ENCODE measurements at places on chromosomes 3 and 15.
A peak's percentile ranks its signal among the peaks of the same experiment; 100 is the strongest.

GRCh38 chr3:98827221-98827920, 64.2 kb downstream of the ST3GAL6 start:
- no peak overlapping the region for H3K4me3 ChIP-seq
- H3K27me3 ChIP-seq, result peaks cover 4% of the 10 kb centered on the region
- no peak for DNase-seq
- no peak overlapping the region for H3K27ac ChIP-seq
- peaks cover 28% of the 10 kb centered on the region for H3K36me3 ChIP-seq

- no peaks in the 10 kb centered on the region for H3K27me3 ChIP-seq
- H3K4me1 ChIP-seq, result peaks cover 60% of the 10 kb centered on the region
- H3K36me3 ChIP-seq, result no peaks in the 10 kb centered on the region
- H3K4me3 ChIP-seq, result no peak overlapping the region
- peak overlapping the region; percentile 87 for H3K27ac ChIP-seq
These were observed 51.4 kb downstream of the FLNB start for GRCh38 chr3:58059349-58060321.

DNA sequence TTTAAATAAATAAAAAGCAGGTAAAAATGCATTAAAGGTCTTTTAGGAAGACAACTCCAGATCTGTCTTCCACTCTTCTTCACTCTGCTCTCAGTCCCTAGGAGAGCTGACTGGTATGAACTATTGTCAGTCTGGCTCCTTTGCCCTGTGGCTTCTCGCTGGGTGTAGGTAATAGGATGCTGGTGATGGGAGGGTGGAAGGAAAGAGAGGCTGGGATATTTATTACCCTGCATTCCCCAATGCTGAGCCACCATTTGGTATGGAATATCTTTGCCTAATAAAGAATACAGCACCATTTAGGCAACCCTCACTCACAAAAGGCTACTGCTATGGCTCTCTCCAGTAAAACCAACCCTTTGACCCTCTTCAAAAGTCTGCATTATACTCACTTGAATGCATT, 326.9 kb downstream of the CNTN3 start:
- no peak overlapping the region for H3K27ac ChIP-seq
- H3K4me1 ChIP-seq, result peaks cover 8% of the 10 kb centered on the region
- H3K36me3 ChIP-seq, result no peaks in the 10 kb centered on the region

- H3K4me3 ChIP-seq, result no peak overlapping the region
- no peak for DNase-seq
- H3K4me1 ChIP-seq, result peaks cover 4% of the 10 kb centered on the region
- peaks cover 3% of the 10 kb centered on the region for H3K27me3 ChIP-seq
- no peak overlapping the region for H3K27ac ChIP-seq
- H3K36me3 ChIP-seq, result no peaks in the 10 kb centered on the region
These were observed 84.1 kb upstream of the MYRIP start for GRCh38 chr3:39725321-39725720.

DNA sequence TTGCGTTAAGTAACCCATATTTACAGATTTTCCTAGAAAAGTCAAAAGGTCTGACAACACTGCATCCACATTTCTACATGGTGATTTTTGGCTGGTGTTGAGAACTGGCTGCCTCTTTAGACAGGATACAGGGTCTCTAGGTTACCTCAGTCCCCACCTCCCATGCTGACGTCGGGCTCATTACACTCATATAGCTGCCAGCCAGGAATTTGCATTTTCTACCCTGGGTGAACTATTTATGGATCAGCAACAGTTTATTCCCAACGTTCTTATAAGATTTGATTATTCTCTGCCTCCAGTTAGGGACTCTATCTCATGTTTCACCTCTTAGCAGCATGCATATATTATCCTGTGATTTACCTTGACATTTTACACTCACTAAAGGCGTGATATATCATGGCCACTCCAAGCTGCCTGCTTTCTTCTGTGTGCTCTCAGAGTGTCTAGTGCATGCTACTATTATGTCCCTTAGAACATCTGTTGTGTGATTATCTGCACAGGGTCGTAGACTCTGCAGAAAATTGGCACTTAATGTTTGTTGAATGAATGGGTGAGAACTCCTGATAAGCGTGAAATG, 49.0 kb downstream of the CLDN11 start:
- no peaks in the 10 kb centered on the region for H3K27me3 ChIP-seq
- H3K4me1 ChIP-seq, result peaks cover 32% of the 10 kb centered on the region
- H3K4me3 ChIP-seq, result no peak overlapping the region
- no peak for DNase-seq
- H3K27ac ChIP-seq, result no peak overlapping the region

DNA sequence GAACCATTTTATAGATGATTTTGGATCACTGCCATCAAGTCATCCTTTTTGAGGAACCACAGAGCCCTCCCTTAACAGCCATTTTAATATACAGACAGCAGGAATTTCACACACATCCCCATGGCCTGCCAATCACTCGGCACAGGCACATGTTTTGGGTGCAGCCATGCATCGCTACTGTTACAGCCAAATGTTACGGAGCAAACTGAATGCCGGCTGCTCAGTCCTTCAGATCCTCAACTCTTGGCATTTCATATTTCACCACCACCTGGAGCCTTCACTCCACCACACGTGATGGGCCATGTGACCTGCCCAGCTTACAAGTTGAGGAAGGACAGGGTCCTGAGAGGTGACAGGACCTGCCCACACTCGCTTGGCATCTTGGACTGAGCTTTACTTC, 90.8 kb downstream of the OXNAD1 start:
- DNase-seq, result no peak
- peaks cover 29% of the 10 kb centered on the region for H3K4me1 ChIP-seq
- H3K27ac ChIP-seq, result no peak overlapping the region
- H3K4me3 ChIP-seq, result no peak overlapping the region

GRCh38 chr15:66078196-66078928, 175.2 kb downstream of the MEGF11 start:
- no peaks in the 10 kb centered on the region for H3K27me3 ChIP-seq
- no peaks in the 10 kb centered on the region for H3K36me3 ChIP-seq
- peaks cover 10% of the 10 kb centered on the region for H3K4me1 ChIP-seq
- peak; percentile 34 for DNase-seq

GRCh38 chr3:104132566-104133403, 1233.9 kb upstream of the ALCAM start:
- no peak for DNase-seq
- no peaks in the 10 kb centered on the region for H3K27me3 ChIP-seq
- peaks cover 3% of the 10 kb centered on the region for H3K36me3 ChIP-seq
- no peak overlapping the region for H3K27ac ChIP-seq
- H3K4me1 ChIP-seq, result peaks cover 17% of the 10 kb centered on the region
- H3K4me3 ChIP-seq, result no peak overlapping the region

DNA sequence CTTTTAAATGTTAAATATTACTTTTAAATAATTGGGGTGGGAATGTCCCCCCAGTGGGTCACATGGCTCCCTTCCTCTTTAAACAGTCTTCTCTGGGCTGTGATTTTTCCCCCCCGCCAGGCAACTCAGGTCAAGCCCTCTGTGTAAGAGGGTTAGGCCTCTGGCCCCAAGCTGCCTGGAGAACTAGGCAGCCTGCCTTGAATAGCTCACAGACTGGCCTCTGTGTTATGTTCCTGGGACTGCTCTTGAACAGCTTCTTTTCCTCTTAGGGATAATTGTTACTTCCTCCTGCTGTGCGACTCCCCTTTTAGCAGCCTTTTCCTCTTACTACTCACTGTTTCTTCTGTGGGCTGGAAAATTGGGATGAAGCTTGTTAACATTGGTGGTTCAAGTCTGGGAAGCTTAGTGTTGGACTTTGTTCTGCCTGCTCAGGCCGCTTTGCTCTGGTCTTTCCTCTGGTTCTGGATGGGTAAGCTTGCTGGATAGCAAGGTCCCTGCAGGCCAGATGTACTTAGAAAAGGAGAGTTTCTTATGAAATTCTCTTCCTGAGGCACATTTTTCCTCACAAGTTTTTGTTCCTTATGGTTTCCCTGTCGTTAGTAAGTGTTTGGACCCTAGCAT, 2.2 kb downstream of the TEX264 start:
- peak overlapping the region; percentile 5 for H3K27ac ChIP-seq
- DNase-seq, result no peak
- no peaks in the 10 kb centered on the region for H3K27me3 ChIP-seq
- H3K4me1 ChIP-seq, result peaks cover 34% of the 10 kb centered on the region
- no peak overlapping the region for H3K4me3 ChIP-seq

DNA sequence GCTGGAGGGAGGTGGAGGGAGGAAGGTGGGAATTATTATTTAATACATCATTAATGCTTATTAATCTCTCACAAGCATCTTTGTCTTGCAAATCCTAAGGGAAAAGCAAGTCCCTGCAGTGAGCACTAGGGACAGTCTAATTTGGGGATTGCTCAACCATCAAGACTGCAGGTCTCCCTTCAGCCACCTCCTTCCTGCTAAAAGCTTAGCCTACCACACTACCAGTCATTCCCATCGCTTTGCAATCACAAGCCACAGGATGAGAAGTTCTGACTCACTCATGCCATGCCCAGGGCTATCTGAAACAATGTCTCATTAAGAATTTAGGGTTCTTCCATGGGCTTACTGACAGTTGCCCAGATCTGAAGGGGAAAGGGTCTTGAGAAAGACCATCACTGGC, 51.0 kb upstream of the EIF1B start:
- no peak for DNase-seq
- H3K4me1 ChIP-seq, result peaks cover 15% of the 10 kb centered on the region
- H3K27me3 ChIP-seq, result no peaks in the 10 kb centered on the region
- H3K4me3 ChIP-seq, result no peak overlapping the region

DNA sequence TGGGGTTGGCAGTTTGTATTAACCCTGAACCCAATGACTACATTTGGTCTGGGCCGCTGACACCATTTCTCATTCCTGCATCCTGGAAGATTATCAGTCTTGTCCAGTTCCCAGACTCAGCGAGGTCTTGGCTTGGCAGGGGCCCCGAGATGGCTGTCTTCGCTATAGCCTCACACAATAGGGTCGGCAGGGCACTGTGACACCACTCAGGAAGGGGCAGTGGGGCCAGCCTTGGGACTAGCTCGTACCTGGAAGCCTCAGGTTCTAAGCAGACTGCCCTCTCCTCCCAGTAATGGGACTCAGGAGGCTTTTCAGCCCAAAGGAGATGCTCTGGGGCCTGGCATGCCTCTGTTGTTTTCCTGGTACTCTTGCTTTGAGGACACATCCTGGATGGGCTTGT, 9.1 kb downstream of the TEX264 start:
- no peak for DNase-seq
- no peak overlapping the region for H3K27ac ChIP-seq
- H3K4me1 ChIP-seq, result peaks cover 13% of the 10 kb centered on the region
- H3K4me3 ChIP-seq, result no peak overlapping the region
- no peaks in the 10 kb centered on the region for H3K27me3 ChIP-seq

- no peak for DNase-seq
- peaks cover 56% of the 10 kb centered on the region for H3K36me3 ChIP-seq
- H3K27ac ChIP-seq, result peak overlapping the region; percentile 43
- no peaks in the 10 kb centered on the region for H3K27me3 ChIP-seq
- H3K4me1 ChIP-seq, result no peaks in the 10 kb centered on the region
- no peak overlapping the region for H3K4me3 ChIP-seq
These were observed 13.2 kb downstream of the PFKFB4 start for GRCh38 chr3:48543271-48543866.

GRCh38 chr15:42846647-42847046, 73.9 kb downstream of the TTBK2 start:
- H3K27me3 ChIP-seq, result no peaks in the 10 kb centered on the region
- no peak for DNase-seq
- peaks cover 7% of the 10 kb centered on the region for H3K36me3 ChIP-seq
- no peak overlapping the region for H3K27ac ChIP-seq
- no peaks in the 10 kb centered on the region for H3K4me1 ChIP-seq
- no peak overlapping the region for H3K4me3 ChIP-seq

DNA sequence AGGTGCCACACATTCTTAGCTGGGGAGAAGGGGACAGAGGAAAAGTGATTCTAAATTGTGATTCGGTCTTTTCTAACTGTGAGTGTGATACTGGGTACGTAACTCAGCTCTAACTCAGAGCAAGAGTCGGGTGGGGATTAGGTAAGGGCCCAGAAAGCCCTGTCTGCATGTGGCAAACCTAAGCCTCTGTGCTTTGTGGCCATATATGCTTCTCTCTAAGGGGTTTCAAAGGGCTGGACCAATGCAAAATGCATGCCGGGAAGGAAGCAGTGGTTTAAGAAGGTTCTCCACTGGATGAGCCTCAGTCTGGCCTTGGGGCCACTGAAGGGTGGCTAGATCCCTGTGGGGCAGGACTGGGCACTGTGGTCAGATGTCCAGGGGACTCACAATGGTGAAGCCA, 275.8 kb downstream of the PLCL2 start:
- H3K4me3 ChIP-seq, result no peak overlapping the region

GRCh38 chr3:186963636-186964035, 33.3 kb downstream of the ST6GAL1 start:
- H3K36me3 ChIP-seq, result peaks cover 25% of the 10 kb centered on the region
- H3K4me1 ChIP-seq, result peaks cover 84% of the 10 kb centered on the region
- H3K27ac ChIP-seq, result peak overlapping the region; percentile 98
- 0 out of 2 replicates have a peak overlapping the region, but pooled peaks have one; percentile 31 for H3K4me3 ChIP-seq
- no peak for DNase-seq

- no peak overlapping the region for H3K4me3 ChIP-seq
- no peak for DNase-seq
- no peaks in the 10 kb centered on the region for H3K4me1 ChIP-seq
- H3K27me3 ChIP-seq, result no peaks in the 10 kb centered on the region
- no peaks in the 10 kb centered on the region for H3K36me3 ChIP-seq
These were observed 168.2 kb upstream of the GPR149 start for GRCh38 chr3:154598166-154598565.

DNA sequence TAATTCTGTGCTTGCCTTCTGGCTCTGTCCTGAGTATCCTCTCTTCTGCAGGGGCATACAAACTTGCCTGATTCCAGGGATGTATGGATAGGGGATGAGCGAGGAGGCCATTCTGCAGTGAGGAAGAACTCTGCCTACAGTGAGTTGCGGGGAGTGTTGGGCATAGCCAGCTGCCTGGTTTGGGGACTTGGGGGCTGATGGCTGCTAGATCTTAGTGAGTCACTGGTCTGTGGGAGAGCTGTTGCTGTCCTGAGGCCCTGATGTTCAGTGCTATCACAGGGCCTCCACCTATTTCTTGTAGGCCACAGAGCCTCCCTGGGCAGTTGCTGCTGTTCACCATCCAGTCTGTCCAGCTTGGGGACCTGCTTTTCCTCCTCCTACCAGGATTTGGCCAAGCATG, 20.3 kb downstream of the CDAN1 start:
- H3K27ac ChIP-seq, result no peak overlapping the region
- no peaks in the 10 kb centered on the region for H3K4me1 ChIP-seq

DNA sequence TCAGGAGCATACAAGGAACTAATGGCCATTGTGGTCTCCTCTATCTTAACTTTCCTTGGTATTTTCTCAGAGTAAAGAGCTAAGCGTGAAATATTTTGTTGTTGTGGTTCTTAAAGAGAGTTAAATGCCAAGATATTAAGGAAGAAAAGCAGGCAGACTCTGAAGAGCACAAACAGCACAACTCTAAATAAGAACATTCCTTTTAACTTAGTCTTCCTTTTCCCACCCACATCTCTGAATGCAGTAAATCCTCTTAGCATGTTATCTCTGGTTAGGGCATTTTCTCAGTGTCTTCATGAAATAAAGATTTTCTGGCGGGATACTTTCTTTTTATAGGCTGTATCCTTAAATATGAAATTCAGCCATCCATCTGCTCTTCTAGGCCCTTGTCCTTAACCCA, 1.5 kb downstream of the GPR87 start:
- H3K27me3 ChIP-seq, result no peaks in the 10 kb centered on the region
- no peak for DNase-seq
- H3K4me1 ChIP-seq, result peaks cover 51% of the 10 kb centered on the region
- peak overlapping the region; percentile 83 for H3K27ac ChIP-seq

- peaks cover 43% of the 10 kb centered on the region for H3K4me1 ChIP-seq
- DNase-seq, result no peak
These were observed 21.6 kb downstream of the SFMBT1 start for GRCh38 chr3:53024315-53024714.

- H3K27me3 ChIP-seq, result no peaks in the 10 kb centered on the region
- H3K27ac ChIP-seq, result no peak overlapping the region
- peaks cover 6% of the 10 kb centered on the region for H3K4me1 ChIP-seq
- H3K4me3 ChIP-seq, result no peak overlapping the region
These were observed 108.0 kb downstream of the MFSD1 start for GRCh38 chr3:158909870-158910269.

All from WTC11 (cell line).